Left lung (tissue), 14 donors: ENCODE measurements at places on chromosomes 11 and 22.
A peak's percentile ranks its signal among the peaks of the same experiment; 100 is the strongest.

DNA sequence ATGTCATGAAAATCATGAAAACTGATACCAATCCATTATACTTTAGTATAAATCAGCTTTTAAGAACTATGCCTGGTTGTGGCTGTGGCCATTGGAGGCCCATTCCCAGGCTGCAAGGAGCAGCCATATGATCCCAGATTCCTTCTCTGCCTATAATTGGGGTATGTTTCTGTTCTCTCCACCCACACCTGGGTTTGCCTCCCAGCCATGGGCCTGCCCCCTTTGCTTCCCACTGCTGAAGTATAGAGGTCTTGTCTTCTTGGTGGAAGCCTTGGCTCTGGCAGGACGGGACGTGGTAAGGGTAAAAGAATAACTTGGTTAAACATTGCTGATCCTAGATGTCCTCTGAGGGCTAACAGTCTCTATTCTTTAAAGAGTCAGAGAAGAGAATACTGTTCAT is 2.4 kb downstream of the MICAL2 start:
- no peak for DNase-seq

DNA sequence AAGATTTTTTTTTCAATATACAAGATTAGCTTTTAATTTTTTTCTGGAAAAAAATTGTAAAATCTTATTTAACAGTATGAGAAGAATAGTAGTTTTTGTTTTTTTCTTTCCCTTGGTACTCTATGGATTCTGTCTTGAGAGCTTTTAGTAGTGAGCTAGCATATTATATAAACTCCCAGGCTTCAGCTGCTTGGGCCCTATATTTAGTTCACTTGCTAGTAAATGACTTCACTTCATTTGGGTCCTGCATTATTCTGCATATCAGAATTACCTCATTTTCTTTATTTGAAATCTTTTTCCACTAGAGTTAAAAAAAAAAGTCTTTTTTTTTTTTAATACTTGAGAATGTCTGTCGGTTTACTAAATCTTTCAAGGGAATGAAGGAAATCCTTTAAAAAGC is 33.1 kb downstream of the HIPK3 start:
- DNase-seq: no peak

DNA sequence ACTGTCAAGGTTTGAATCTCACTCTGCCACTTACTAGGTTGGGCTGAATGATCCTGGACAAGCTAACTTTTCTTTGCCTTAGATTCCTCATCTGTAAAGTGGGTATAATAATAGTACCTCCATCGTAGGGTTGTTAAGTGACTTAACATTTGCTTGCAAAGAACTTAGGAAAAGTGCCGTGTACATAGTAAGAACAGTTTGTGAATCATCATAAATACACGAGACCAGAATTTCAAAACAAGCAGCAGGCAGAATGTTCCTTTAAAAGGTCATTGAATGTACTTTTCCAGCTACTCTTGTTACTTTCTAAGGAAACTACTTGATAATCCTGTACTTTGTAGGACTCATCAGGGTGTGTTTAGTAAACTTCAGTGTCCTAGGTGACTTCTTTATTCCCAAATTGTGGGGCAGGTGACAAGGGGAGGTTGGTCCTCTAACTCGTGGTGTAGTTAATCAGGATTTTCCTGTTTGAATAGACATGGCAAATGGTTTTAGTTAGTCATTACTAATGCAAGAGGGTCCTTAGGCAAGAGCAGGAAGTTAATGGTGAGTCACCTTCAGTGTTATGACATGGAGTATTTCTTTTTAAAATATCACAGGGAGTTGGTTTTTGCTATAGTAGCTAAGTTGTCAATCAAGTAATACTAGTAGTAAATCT is 67.9 kb downstream of the YAP1 start:
- DNase-seq: peak; percentile 55

- DNase-seq: peak; percentile 13
These were observed 279.9 kb downstream of the TENM4 start for GRCh38 chr11:79160791-79161403.

DNA sequence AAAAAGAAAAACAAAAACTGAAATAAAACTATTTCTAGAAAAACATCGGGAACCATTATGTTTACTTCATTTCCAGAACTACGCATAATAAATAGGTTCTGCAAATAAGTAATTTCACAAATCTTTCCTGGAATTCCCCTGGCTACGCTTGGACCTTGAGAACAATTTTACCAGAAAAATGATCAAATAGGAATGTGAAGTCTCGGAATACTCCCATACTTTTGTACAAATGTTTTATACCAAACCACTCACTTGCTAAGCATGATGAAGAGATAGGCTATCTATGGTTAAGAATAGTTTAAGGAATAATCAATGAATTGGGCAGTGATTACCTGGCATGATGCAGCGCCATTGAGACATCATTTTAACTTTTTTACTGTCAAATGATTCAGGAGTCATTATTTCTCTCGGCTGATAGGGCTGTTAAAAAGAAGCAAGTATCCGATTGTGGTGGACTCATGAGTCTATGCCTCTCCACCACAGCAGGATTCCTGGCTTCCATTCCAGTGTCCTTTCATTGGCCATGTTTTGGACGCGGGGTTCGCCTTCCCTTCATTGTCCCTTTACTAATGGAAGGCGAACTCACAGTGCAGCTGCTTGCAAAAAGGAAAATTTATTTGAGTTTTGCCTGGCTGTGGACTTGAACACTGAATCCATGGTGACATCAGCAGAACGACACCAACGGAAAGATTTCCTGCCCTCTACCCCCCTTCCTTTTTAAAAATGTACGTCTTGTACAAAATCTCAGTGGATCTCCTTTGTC is 39.9 kb upstream of the BLID start:
- DNase-seq: no peak

DNA sequence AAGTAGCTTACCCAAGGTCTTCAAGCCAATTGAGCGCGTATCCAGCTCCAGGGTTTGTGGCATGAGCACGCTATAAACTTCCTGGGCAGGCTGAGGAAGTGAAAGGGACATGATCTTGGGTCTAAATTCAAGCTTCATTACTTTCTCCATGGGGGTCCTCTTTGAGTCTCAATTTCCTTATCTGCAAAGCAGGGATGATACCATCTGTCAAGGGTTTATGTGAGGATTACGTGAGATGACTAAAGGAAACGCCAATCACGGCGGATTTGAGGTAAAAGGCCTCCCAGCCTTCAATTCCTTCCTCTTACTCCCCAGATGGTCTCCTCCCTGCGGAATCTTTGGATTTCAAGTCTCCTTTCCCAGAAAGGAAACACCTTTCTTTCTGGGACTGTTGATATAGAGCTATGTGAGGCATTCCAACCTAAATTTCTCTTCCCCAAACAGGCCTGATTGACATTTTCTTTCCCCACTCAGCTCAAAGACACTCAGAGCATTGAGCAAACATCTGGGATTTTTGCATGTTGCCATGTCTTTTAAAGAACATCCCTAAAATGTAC is 474.4 kb downstream of the INSC start:
- DNase-seq: no peak

GRCh38 chr11:16876837-16877236 is 137.4 kb downstream of the PLEKHA7 start:
- no peak for DNase-seq

GRCh38 chr11:12528487-12528886 is 145.7 kb upstream of the TEAD1 start:
- no peak for DNase-seq

- no peak for DNase-seq
These were observed 26.5 kb upstream of the SOX6 start for GRCh38 chr11:16382638-16383380.

- peak; percentile 49 for DNase-seq
These were observed 10.8 kb upstream of the C11orf96 start for GRCh38 chr11:43931717-43932039.

DNA sequence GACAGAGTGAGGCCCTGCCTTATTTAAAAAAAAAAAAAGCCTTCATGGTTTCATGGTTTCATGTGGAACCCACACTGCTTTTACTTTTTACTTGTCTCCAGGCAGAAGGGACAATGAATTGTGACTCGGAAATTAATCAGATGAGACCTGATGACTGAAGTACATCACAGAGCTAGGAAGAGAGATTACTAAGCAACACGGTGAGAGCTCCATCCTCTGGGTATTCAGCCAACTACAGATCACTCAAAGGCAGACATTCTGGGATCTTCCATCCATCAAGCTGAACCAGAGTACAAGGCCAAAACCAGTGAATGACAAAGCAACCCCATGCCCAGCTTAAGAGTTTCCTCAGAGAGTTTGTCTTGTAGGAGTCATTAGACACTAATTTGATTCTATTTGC is 433.2 kb downstream of the SOX6 start:
- DNase-seq: no peak

GRCh38 chr11:88555829-88556202 is 218.3 kb upstream of the CTSC start:
- DNase-seq: no peak

GRCh38 chr22:50236731-50237409 is 8.0 kb downstream of the TUBGCP6 start:
- DNase-seq: no peak

DNA sequence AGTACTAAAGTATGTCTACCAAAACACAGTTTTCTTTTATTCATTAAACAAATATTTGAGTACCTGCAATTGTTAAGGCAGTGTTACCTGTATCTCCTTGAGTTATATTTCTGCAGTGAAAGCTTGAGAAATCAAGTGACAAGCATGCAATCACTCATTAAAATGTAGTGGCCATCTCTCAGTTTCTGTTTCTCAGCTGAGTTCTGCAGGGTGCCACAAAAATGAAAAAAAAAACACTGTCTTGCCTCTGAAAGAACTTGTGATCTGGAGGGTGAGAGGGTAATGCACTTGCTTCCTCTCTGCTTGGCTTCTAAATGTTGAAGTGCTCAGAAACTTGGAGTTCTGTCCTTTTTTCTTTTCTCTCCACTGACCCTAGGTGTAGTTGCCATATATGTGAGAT is 6.8 kb downstream of the QSER1 start:
- DNase-seq: no peak

- no peak for DNase-seq
These were observed 98.8 kb downstream of the BCR start for GRCh38 chr22:23278883-23279675.

DNA sequence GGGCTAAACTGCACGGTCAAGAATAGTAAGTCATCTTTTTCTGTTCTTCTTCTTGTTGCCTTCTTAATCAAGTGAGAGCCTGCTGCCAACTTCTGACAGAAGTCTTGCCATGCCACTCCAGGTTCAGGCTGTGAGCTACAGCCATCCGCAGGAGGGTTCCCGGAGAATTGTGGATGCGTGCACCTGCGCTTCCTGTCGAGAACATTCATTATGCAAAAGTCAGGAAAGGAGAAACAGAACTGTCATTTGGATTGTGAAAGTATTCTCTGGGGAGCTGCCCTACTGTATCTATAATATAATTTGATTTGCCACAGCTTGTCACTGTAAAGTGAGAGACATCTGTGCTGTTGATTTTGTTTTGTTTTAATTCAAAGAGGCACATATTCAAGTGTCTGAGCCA is 12.3 kb downstream of the IL17RA start:
- DNase-seq: no peak
